ENCODE measurements at places on chromosomes 2 and 18. TPM values are rescaled to one million over a fixed set of nuclear protein-coding genes. Genes with fewer than 3 reads are reported as not detected.

Gene ATP5F1A
- 481 TPM for total RNA-seq

Gene SNTG2
- 7.1 TPM for total RNA-seq

DNA sequence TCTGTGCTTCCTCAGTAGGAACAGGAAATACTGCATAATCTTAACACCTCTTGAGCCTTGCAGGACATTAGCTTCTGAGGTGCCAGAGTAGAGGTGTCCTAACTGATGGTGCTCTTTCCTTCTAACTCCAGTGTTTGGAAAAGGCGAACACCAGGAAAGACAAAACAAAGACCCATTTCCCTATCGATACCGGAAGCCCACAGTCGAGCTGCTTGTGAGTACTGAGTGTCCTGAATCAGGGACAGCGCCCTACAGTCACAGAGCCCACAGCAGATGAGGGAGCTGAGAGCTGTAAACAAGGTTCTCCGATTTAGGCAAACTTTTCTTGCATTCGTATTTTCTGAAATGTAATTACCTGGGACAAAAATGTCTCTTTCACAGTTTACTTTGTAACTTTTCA, 50.7 kb downstream of the SLC14A2 start:
- DNase-seq = no peak

GRCh38 chr2:104914509-104914908, 60.6 kb downstream of the POU3F3 start:
- DNase-seq = no peak

DNA sequence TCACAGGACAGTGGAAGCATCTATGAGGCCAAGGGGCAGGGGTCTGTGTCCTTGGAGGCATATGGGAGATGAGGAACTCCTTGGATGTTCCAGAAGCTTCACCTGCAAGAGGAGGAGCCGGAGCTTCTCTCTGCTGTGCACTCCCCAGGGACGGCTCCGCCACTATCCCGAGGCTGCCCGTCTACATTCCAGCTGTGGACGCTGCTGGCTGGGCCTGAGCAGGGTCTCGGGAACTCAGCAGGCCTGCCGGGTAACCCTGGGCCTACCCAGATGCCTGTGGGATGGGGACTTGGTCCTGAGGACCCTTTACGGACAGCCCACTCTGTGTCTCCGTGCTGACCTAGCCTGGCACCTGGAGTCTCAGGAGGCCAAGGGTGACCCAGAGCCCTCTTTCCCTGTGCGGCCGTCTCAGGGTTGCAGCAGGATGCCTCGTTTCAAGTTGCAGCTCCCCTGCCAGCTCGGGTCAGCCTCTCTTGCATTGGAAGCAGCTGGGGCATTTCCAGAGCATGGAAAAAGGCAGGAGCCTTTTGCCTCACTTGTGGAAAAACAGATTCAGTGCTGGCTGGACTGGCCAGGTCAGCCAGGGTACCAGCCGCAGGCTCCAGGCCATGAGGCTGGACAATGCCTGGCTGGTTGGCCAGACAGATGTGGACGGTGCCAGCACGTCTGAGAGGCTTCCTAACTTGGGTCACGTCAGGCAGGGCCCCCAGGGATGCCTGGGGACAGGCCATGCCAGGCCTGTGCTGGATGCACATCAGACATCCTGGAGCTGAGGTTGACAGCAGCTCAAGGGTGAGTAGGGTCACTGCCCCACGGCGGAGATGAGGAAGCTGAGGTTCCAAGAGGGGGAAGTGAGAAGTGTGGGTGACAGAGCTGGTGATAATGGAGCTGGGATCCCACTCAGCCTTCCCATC, 41.5 kb downstream of the SCTR start:
- DNase-seq = no peak
